ENCODE measurements at places on chromosomes 5 and 9. TPM values are rescaled to one million over a fixed set of nuclear protein-coding genes. Genes with fewer than 3 reads are reported as not detected.

STPG3 gene
- not detected for total RNA-seq

P4HA2 gene
- 77.3 TPM for total RNA-seq

SPATA9 gene
- total RNA-seq, result 0.55 TPM

RNF20 gene
- total RNA-seq, result 14.8 TPM

PCDHB3 gene
- not detected for total RNA-seq

DBH gene
- total RNA-seq, result not detected

EFNA5 gene
- total RNA-seq, result 187 TPM

ABCA1 gene
- total RNA-seq, result 75.3 TPM

UBE2D2 gene
- 29.8 TPM for total RNA-seq

APC gene
- 20.0 TPM for total RNA-seq

EGFLAM gene
- total RNA-seq, result 1.4 TPM

C5orf52 gene
- total RNA-seq, result not detected

CATSPER3 gene
- not detected for total RNA-seq

NAIP gene
- total RNA-seq, result 26.3 TPM

TLR4 gene
- total RNA-seq, result 1.3 TPM

SNX2 gene
- 68.3 TPM for total RNA-seq

PCDH1 gene
- 96.4 TPM for total RNA-seq

MCTP1 gene
- 23.7 TPM for total RNA-seq

CAMK2A gene
- total RNA-seq, result not detected

C9orf153 gene
- total RNA-seq, result not detected

CYLC2 gene
- total RNA-seq, result not detected

HAND1 gene
- not detected for total RNA-seq

MYOZ3 gene
- total RNA-seq, result not detected

C9 gene
- not detected for total RNA-seq

CAPSL gene
- total RNA-seq, result not detected

AGGF1 gene
- 28.1 TPM for total RNA-seq

RANBP3L gene
- total RNA-seq, result not detected

Data from stomach (tissue), 19 donors.